Omental fat pad (tissue), 4 donors: ENCODE measurements at places on chromosomes 5 and 9. TPM values are rescaled to one million over a fixed set of nuclear protein-coding genes. Genes with fewer than 3 reads are reported as not detected.

DNA sequence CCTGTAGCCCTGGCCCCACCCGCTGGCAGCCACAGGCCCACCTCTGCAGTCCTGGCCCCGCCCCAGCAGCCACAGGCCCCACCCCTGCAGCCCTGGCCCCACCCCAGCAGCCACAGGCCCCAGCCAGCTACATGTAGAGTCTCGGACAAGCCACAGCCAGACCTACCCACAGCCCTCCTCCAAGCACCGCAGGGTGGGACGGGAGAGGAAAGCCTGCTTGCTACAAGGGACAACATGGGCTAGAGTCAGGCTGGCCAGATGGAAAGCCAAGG, 49.5 kb upstream of the SARDH start:
- no peak for DNase-seq

FBP1 gene
- 6.9 TPM for total RNA-seq

TMC1 gene
- total RNA-seq: 0.56 TPM

DNA sequence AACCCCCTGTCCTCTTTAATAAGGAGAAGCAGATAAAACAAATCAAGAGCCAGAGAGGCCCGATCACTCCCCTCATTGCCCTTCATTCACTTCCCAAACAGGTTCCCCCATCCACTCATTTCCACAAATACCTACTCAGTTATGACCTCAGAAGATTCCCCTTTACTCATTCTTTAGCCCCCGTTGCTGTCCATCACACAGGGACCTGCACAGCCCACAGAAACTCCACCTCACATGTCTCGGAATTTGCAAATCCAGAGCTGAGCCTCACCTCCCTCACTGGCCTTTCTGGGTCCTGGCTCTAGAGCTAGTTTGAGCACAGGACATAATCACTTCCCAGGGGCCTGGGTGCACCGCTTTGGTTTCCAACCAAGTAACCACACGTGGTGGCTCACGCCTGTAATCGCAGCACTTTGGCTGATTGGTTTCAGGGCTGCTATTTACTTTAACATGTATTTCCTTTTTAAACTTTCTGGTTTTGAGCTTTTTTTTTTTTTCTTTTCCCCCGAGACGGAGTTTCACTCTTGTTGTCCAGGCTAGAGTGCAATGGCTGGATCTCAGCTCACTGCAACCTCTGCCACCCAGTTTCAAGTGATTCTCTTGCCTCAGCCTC, 17.8 kb downstream of the ATP6V0E1 start:
- DNase-seq: no peak

- DNase-seq: no peak
Measured at GRCh38 chr9:117377046-117377445, 37.8 kb downstream of the ASTN2 start.

DNA sequence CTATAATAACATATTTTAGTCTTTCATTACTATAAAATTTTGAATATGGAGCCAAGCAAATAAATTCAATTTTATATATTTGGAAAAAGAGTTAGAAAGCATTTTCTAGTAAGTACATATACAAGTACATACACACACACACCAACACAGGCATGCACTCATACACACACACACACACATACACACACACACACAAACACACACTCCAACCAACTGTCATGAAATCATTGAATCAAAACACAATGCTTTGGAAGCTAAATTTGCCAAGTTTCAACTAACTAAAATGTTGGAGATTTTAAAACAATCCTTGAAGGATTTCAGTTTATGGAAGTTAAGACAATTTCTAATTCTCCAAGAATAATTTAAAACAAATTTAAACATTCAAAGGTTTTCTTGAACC, 283.2 kb downstream of the TAF11L14 start:
- no peak for DNase-seq

DNA sequence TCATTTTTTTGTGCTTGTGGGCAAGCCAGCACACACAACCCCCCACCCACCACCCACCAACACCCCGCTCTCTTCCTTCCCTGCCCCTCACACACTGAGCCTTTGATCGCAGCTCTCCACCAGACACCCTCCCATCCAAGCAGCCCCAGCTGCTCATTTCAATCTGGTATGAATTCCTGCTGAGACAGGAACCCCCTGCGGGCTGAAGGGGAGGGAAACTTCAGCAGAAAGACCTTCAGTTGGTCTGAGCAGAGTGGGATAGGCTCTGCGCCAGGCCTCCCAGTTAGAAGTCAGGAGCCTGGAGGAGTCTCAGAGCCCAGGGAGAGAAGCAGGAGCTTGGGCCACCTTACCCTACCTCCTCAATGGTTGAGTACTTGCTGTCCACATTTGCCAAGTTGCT, 7.2 kb downstream of the PCDHGC5 start:
- DNase-seq: no peak

- DNase-seq: no peak
Measured at GRCh38 chr9:115838417-115838816, 315.2 kb upstream of the PAPPA start.

DNA sequence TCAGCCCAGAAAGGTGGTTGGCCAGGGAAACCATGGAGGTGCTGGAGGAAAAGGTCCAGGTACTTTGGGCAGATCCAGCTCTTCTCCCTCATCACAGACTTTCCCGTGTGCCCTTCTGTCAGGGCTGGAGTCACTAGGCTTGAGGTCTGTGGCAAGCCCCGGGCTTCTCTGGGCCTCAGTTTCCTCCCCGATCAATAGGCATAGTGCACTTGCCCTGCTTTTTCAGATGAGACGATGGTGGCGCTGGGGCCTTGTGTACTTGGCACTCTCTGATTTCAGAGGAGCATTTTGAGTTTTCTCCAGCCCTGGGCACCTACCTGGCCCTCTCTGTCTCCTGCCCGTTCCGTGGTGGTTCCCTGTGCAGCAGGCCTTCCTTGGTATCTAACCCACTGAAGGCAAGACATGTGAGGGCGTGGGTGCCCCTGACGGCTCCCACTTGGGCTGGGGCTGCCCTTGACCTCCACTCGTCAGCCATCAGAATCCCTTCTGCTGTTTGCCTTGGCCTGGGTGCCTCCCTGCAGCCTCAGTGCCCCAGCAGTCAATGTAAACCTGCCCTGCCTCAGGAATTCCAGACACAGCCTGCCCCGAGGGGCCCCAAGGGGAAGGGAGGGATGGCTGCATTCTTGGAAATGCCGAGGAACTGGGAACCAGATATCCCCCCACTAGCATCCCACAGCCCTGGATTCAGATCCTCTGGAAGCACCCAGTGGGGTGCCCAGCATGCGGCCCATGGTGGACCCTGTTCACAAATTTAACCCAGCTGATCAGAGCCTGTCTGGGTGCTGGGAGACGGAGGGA, 66.3 kb upstream of the COL5A1 start:
- DNase-seq: no peak

- no peak for DNase-seq
Measured at GRCh38 chr5:177154003-177154643, 20.6 kb downstream of the NSD1 start.

GRCh38 chr5:105739732-105740131, 1931.0 kb downstream of the EFNA5 start:
- DNase-seq: no peak

DNA sequence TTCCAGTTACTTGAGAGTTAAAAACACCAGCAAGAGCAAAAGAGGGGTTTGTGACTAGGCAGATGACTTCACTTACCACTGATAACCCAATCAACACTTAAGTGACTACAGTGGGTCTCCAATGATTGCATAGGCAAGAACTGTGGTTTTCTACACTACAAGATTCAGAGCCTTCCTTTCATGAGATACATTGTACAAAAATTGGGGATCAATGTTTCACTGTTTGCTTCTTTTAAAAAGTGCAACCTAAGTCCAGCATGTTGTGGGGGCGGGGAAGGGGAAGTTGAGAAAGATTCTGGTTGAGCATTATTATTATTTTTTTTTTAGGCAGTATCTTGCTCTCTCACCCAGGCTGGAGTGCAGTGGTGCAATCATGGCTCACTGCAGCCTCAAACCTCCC, 3.6 kb downstream of the IQGAP2 start:
- no peak for DNase-seq

ZNF354C gene
- total RNA-seq: 8.5 TPM
